ENCODE measurements at places on chromosomes 13 and 19.

- DNase-seq, result no peak
These were observed 19.1 kb upstream of the TEX101 start for GRCh38 chr19:43395561-43395960.

DNA sequence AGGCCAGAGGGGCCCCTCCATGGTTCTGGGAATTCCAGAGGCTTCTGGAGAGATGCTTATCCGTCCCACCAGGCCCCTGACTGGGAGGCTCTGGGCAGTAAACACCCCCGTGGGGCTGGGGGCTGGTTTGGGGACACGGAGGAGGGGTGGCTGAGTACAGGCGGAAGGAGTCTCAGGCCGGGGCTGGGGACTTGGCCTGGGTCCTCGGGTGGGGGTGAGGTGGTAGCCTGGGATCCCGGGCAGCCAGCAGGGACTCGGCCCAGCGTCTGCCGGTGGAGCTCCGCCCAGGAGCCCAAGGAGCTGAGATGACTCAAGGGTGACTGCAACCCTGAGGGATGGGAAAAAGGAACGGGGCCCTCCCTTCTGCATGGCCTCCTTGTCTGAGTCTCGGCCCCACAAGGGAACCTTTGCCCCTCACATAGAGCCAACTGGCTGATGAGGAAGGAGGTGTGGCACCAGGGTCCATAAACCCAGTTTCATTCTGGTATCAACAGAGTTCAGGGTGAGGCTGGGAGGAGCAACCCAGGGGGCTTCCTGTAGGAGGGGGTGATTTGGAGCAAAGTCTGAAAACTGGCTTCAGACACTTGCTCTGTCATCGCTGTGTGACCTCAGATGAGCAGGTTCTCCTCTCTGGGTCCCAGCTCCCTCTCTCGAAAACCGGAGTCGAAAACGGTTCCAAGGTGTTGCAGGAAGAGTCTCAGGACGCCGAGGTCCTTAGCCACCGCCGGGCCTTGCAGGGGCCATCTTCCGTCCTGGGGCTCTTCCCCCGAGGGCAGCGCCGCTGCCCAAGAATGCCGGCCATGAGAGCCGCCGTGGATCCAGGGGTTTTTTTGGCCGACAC is 809 bp downstream of the MISP start:
- peak; percentile 92 for DNase-seq

- peak; percentile 3 for DNase-seq
These were observed 31.8 kb upstream of the CBY2 start for GRCh38 chr13:45670189-45670885.

DNA sequence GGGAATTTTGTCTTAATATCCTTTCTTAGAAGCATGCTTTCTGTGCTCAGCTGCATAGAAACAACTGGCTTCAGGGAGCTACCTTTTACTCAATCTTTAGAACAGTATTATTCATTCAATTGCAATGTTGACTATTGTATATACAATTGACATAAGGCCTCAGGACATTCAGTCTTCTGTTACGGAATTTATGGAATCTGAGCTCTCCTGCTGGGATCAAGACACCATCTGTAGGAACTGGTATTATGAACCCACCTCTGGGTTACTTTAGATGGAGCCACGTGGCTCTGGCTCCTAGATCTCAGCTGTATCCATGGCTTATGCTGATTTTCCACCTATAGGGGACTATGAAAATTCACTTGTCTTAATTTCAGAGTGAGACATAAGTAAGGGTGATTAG is 716.2 kb upstream of the GPC6 start:
- DNase-seq, result peak; percentile 88

- no peak for DNase-seq
These were observed 458.7 kb downstream of the MYO16 start for GRCh38 chr13:109087916-109088623.

- no peak for DNase-seq
These were observed 328.8 kb downstream of the FOXO1 start for GRCh38 chr13:40337651-40338050.

DNA sequence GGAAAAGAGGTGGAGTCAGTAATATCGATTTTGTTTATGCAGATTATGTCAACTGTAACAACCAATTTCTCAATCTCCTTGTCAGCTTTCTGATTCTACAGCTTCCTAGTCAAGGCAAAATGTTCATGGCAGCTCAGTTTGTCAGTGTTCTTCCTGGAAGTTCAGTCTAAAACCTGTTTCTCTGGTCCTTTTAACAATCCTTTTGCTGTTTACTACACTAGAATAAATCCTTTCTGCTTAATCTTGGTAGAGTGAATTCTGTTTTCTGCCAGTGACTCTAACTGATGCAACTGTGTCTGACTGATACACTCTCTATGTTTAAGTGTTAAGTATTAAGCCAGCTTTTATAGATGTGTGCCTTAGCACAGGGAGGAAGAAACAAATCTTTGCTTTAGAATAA is 516.9 kb upstream of the KLF12 start:
- DNase-seq, result no peak

- DNase-seq, result peak; percentile 58
These were observed 19.9 kb downstream of the ZSWIM9 start for GRCh38 chr19:48190288-48190884.
